ENCODE measurements at places on chromosomes 2 and 18.

GRCh38 chr2:230636684-230637271 is 75.9 kb upstream of the CAB39 start:
- no peak for DNase-seq

GRCh38 chr2:241500431-241500975 is 7.9 kb downstream of the STK25 start:
- no peak for DNase-seq

GRCh38 chr18:12093520-12094257 is at the start of gene ANKRD62:
Gene ANKRD62, plus strand, starts transcription at chr18:12093843. Its CDS starts 175 bp downstream, at chr18:12094018.
- no peak for DNase-seq

- DNase-seq = no peak
Measured at GRCh38 chr2:106554411-106554810, 67.2 kb downstream of the CD8B2 start.

Measured in fibroblast of the aortic adventitia (primary cell).